ENCODE measurements at places on chromosomes 4 and X.

- H3K27ac ChIP-seq, result no peak overlapping the region
- DNase-seq, result no peak
- H3K4me1 ChIP-seq, result no peaks in the 10 kb centered on the region
- H3K27me3 ChIP-seq, result no peaks in the 10 kb centered on the region
- H3K4me3 ChIP-seq, result no peak overlapping the region
These were observed 1993.8 kb downstream of the ARAP2 start for GRCh38 chr4:34250562-34250961.

- H3K27me3 ChIP-seq, result no peaks in the 10 kb centered on the region
- no peaks in the 10 kb centered on the region for H3K4me1 ChIP-seq
- no peaks in the 10 kb centered on the region for H3K36me3 ChIP-seq
- DNase-seq, result no peak
- H3K4me3 ChIP-seq, result no peak overlapping the region
These were observed 181.2 kb upstream of the PPP3CA start for GRCh38 chr4:101528526-101528925.

DNA sequence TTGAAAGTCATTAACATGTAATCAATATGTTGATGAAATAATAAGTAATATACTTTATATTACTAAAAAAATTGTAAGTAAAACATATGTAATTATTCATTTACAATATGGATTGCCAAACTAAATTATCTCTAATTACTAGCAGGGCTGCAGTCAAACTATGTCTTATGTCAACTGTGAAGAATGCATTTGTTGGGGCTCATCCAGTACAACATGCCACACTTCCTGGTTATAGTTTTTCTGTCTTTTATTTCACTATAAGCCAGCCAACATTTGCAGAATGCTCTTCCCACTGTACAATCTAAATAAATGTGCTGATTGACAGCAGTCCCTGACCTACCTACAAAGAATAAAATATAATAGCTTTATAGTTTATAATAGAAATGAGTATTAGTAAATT, 975.4 kb upstream of the NDST4 start:
- H3K27ac ChIP-seq, result no peak overlapping the region
- no peak for DNase-seq
- H3K4me1 ChIP-seq, result peaks cover 9% of the 10 kb centered on the region
- H3K36me3 ChIP-seq, result no peaks in the 10 kb centered on the region
- H3K4me3 ChIP-seq, result no peak overlapping the region
- no peaks in the 10 kb centered on the region for H3K27me3 ChIP-seq

GRCh38 chrX:47568656-47569295, 7.8 kb downstream of the ARAF start:
- no peaks in the 10 kb centered on the region for H3K27me3 ChIP-seq
- no peak overlapping the region for H3K4me3 ChIP-seq
- H3K27ac ChIP-seq, result no peak overlapping the region
- no peaks in the 10 kb centered on the region for H3K36me3 ChIP-seq

All from PC-9 (cell line).